ENCODE measurements at places on chromosomes 1 and 21. TPM values are rescaled to one million over a fixed set of nuclear protein-coding genes. Genes with fewer than 3 reads are reported as not detected.

DNA sequence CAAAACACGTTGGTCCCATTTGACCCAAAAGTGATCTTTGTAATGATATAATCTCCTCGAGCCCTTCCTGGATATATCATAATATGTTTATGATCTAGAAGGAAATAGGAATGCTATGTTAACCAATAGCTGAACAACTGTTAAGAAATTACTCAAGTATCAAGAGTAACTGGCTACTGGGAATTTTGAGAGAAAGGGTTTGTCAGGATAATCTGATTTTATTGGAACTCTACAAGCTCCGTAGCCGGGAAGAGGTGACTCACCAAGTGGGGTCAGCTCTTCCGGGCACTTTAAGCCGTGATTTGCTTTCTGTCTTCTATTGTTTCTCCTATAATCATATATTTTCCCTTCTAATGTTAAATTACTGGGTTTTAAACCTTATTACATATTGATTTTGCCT lies 250.5 kb upstream of the POGK start:
- DNase-seq = no peak

DNA sequence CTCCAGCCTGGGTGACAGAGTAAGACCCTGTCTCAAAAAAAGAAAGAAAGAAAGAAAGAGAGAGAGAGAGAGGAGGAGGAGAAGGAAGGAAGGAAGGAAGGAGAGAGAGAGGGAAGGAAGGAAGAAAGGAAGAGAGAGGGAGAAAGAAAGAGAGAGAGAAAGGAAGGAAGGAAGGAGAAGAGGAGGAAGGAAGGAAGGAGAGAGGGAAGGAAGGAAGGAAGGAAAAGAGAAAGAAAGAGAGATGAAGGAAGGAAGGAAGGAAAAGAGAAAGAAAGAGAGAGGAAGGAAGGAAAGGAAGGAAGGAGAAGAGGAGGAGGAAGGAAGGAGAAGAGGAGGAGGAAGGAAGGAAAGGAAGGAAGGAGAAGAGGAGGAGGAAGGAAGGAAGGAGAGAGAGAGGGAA lies 82.2 kb upstream of the ATP1B1 start:
- no peak for DNase-seq

DNA sequence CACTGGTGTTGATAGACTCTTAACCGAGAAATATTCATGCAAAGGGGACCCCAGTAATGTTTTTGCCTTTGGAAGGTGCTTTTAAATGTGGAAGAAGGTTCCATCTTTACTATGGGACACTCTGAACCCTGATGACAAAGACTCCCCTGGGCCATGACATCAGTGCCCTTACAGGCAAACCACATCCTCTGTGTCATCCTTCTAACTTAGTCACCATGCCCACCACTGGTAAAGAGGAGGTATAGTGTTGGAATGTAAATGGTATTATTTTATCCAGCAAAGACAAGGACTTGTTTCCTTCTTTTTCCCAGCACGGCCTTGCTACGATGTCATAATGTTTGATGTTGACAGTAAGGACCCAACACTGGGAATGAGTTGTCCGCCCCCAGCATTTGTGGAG lies 12.6 kb downstream of the METTL13 start:
- peak; percentile 25 for DNase-seq

- no peak for DNase-seq
These were observed 25.9 kb upstream of the NID1 start for GRCh38 chr1:236090741-236091147.

- no peak for DNase-seq
These were observed 22.6 kb downstream of the ANKRD13C start for GRCh38 chr1:70331962-70332361.

GRCh38 chr1:80047791-80048190 lies 1041.3 kb upstream of the ADGRL4 start:
- no peak for DNase-seq

AGMAT gene
- 0.38 TPM for total RNA-seq

DNA sequence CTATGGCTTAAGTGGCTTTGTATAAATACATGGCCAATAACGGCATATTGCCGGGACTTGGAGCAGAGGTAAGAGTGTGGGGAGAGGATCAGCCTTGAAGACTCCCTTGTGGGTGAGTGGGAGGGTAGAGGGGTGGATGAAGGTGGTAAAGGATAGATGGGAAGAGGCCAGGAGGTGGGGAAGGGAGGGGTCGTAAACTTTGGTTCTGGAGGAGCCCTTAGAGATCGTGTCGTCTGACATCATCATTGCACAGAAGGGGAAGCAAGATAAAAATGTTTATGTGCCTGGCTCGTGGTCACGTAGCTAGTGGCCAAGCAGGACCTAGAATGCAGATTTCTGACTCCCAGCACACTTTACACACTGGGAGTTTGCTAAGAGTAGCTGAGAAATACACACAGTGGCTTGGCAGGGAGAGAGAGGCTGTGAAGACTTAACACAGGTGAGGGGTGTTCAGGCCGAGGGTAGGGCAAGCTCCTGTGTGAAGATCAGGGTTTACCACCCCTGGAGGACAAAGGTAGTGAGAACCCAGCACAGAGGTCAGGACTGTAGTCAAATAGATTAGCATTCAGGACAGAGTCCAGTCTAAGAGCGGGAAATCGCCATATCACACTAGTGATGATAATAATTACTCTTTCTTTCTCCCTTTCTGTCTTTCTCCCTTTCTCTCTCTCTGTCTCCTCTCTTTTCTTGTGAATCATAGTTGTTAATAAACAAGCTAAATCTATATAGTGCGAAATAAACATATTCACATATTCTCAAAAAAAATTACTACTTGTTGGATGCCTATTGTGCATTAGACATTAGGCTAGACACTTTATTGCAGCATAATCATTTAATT lies 75.5 kb downstream of the LRRC8D start:
- no peak for DNase-seq

GRCh38 chr1:116316373-116316772 lies 56.7 kb upstream of the ATP1A1 start:
- no peak for DNase-seq

INAVA gene
- not detected for total RNA-seq

GRCh38 chr1:196651637-196652215 lies at the start of gene CFH:
TSS of gene CFH (plus strand) at chr1:196652043. CDS start at chr1:196652118, 75 bp downstream.
- peak; percentile 24 for DNase-seq

DNA sequence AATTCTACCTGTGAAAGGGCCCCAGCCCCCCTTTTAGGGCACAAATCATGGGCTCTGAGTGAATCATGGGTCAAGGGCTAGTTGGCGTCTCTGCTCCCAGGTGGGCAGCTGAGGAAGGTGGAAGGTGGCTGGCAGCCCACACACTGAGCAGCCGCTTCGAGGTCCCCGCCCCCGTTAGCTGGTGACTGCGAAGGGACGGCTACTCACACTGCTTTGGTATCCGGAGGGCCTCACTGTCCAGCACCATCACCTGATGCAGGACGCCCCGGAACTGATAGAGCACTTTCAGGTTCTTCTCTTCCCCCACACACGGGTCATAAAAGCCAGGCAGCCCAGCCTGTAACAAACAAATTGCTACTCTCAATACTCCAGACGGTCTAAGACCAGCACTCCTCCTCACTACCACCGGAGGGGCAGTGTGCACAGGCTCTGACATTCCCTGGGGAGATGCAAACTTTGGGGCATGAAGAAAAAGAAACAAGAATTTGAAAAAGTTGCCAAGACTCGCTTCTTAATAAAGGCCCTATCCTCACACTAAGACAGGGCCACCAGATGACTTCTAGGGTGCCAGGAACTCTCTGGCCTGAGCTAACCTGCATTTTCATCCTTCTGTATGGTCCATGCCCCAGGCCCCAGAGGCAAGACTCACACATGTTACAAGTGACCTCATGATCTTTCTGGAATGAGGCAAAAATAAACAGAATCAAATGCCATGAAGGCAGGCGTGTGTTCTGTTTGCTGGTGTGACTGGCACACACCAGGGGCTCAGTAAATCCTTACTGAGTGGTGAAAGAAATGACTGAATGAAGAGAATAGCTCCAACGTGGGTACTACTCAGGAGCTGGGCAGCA lies 11.5 kb downstream of the THAP3 start:
- DNase-seq = no peak

- DNase-seq = peak; percentile 72
These were observed 4.4 kb downstream of the C8B start for GRCh38 chr1:56961426-56961825.

CCDC17 gene
- total RNA-seq = 0.51 TPM

SAMD13 gene
- total RNA-seq = 0.63 TPM

Data from dermis microvascular lymphatic vessel endothelial cell (primary cell).